ENCODE measurements at places on chromosomes 2 and 18.

DNA sequence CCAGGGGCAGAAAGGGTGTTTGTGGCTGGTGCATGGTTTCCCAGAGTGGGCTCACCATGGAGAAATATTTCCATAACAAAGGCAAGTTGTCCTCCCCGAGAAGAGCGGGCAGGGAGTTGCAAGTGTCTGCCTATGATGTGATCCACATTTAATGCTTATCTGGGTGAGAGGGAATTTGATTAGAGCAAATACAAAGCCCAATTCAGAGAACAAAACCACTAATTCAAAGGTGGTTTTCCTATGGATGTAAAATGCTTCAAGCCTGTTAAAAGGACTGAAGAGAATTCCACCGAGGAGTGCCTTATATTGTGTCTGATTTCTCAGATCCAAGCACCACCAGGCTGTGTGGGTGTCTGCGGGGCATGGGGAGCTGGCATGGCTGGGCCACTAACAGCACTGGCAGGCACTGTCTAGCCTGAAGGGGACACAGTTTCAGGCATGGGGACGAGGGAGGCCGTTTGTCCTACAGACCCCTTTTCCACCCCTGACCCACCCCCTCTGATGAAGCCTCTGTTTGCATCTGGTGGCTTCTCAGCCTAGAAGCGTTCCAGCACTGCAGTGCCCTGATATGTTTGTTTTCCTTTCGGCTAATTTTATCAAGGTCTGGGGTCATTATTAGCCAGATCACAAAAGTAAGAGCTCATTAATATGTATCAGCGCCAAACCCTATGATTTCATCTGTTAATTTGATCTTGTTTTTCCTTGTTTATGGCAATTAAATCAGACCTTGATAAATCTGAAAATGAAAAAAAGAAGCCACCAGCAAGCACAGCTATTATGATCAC, 357.3 kb downstream of the HRH4 start:
- no peak for DNase-seq

DNA sequence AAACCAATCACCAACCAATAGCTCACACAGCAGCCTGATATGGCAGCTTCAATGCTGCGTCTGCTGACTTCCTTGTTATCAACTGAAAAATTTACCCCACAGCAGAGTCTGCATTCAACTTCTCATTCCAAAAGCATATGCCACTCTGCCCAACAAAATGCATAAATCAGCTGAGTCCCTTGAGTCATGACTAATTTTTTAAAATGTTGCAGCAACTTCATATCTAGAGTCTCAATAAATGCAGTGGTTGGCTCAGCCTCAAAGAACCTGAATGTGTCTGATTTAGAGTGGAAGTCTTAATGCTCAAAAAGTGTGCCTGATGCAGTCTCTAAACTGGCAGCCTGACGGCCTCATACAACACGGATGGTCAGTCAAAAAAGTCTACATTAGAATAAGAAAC, 46.5 kb downstream of the FARSB start:
- DNase-seq = no peak

GRCh38 chr18:54957296-54957832, 1.9 kb downstream of the CCDC68 start:
- no peak for DNase-seq

DNA sequence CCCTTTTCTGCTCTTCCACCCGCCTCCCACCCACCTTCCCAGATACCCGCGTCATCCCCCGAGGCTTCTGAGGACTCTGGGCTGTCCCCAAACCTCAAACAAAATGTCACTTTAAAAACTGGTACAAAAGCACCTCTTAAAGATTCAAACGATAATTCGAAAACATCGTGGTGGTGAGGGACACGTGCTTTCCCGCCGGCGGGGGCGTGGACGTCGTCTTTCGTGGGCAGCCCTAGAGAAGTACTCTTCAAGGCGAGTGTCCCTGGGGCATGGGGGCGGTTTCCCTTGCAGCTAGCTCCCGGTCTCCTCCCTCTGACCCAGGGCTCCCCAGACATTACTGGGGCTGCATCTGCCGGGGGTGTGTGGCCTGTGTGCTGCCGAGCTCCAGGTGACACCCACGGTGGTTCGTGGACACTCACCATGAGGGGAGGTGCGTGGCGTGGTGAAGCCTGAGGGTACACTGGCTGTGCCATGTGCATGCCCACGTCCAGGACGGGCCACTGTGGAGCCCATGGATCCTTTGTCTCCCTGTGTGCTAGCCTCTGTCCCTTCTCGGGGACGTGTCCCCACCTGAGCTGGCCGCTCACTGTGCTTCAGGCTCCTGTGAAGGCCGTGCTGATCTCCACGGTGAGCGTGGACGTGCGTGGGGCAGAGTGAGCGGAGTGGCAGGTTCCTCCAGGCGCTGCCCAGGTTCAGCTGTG, 117.8 kb downstream of the NFATC1 start:
- no peak for DNase-seq

DNA sequence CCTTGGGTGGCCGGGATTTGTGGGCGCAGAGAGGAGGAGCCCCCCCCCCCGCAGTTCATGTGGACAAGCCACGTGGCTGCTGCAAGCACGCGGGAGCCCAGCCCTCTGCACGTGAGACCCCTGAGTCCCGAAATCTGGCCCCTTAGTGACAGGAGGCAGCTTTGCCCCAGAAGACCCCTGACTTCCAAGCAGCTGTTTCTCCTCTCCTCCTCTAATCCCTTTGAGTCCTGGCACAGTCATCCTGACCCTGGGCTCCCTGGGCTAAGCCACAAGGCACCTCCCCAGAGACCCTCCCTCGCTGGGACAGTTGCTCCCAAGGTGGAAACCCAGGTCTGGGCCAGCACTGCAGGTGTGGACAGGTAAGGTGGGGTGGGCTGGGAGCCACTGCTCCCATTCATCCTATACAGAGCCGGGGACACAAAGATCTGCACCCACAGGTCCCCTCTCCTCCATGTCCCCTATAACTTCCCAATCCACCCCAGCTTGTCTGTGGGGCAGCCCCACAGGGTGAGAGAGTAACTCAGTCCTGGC, 923 bp downstream of the TEKT4 start:
- DNase-seq = peak; percentile 73

DNA sequence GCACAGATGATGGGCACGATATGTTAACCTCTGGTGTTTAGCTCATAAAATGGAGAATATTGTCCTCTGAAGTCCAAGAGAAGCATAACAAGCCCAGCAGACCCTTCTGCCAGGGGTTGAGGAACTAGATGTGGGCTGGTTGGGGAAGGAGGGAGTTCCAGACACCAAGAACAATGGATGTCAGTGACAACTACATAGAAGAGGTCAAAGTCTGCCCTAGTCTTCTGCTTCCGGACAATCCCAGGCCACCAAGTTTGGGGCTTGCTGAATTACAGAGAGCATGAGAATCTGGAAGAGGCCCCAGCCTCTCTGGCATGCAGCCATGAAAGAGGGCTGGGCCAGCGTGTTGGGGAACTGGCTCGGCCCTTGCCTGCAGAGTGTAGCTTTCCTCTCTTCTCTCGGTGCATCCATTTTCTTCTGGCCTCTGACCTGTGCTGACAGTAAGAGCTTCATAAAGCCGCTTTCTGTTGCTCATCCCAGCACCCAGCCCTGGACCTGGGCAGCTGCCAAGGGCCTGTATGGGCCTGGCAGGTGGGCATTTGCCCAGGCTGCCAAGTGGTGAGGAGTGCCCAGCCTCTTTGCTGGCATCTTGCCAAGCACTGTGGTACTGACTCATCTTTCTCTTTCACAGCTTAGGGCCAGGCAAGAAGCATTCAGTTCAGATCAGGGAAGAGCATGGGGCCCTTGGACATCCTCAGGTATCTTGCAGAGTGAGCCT, 14.6 kb upstream of the LAPTM4A start:
- no peak for DNase-seq

DNA sequence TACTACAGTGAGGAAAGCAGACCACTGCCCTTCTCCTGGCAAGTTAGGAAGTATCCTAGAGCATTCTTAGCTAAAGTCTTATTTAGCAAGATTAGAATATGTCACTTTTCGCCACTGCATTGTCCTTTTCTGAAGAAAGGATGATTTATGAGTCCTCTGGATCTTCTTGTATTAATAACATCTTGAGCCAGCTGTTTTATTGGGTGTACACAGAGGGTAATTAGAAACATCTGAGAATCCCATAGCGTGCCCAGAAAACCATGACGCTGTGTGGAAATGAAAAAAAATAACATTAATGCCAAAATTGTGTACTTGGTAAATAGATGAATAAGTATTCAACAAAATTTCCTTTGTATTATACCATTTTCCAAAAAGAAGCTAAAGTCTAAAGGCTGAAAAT, 198.7 kb downstream of the LTBP1 start:
- DNase-seq = no peak

DNA sequence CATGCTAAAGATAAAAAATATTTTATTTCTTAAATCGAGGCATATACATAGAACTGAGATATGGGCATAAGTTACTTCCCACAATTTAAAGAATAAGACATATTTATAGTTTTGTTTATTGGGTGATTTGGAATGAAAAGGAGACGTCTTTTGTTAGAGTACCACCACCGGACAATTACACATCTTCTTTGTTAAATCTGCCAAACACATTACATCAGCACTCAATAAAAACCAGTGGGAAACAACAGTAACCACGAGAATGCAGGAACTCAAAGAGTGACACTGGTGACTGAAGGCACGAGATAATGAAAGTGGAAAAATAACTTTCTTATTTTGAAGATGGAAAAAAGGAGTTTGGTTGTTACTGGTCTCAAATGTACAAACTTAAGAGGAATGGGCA, 92.6 kb upstream of the TFCP2L1 start:
- DNase-seq = no peak

DNA sequence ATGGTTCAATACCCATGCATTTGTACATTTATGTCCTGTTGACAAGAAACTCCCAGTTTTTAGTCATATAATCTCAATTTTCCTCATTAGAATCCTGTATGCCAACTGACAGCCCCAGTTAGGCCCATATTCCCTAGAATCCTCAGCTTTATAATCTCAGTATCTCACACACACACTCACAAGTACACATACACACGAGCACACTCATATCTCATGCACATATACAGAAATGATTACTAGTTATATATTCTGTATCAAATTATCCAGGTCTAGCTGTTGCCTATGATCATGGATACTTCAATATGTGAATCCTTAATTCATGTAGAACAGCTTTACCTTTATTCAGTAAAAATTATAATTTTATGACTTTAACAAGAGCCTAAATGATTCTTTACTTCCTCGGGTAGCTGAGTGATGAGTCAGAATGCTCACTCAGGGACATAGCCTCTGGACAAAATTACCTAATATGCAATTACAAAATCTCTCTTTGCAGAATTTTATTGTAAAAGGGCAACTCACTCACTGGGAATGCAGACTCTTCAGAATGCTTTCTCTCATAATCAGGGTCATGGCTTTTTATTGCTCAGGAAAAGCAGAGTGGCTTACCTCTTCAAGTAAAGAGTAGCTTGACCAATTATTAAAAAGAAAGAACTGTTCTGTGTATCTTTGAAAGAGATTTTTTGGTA, 193.6 kb upstream of the PIK3C3 start:
- DNase-seq = no peak

GRCh38 chr2:226656367-226656766, 143.3 kb downstream of the IRS1 start:
- DNase-seq = no peak

- DNase-seq = no peak
These were observed 269.3 kb upstream of the EPC2 start for GRCh38 chr2:148375214-148375613.

DNA sequence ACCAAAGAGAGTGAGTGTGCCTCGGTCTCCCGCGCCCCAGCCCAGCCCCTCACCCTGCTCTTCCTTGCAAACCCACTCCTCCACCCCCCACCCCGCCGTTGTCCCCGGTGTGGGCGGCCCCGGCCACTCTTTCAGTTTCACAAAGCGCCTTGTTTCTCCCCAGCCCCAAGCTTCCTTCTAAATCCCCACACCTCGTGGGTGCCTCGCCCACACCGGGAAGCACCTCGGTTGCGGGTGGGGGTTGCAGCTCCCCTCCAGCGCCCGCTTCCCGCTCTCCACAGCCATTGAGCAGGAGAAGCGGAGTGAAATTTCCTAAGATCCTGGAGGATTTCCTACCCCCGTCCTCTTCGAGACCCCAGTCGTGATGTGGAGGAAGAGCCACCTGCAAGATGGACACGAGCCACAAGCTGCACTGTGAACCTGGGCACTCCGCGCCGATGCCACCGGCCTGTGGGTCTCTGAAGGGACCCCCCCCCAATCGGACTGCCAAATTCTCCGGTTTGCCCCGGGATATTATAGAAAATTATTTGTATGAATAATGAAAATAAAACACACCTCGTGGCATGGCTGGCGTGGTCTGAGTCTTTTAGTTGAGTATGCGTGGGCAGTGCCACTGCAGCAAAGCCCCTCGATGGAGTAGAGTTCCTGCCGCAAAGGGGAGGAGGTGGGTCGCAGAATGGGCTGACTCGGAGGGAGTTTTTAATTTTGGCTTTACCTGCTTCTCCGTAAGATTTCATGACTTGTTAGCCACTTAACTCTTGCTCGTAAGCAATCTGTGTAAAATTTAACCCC, 848 bp downstream of the TMSB10 start:
- no peak for DNase-seq

DNA sequence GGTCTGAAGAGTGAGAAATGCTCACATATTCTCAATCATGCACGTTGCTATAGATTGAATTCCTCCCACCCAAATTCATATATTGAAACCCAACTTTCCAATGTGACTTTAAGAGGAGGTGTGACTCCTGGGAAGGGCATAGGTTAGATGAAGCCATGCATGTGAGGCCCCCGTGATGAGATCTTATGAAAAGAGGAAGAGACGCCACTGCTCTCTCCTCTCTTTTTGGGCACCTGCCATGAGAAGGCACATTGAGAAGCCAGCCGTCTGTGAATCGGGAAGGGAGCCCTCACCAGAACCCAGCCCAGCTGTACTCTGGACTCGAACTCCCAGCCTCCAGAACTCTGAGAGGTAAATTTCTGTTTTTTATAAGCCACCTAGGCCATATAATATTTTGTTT, 842.6 kb upstream of the SALL3 start:
- no peak for DNase-seq

GRCh38 chr2:26327291-26328272, 18.4 kb upstream of the SELENOI start:
- no peak for DNase-seq

GRCh38 chr2:158962074-158962473, 6.4 kb upstream of the TANC1 start:
- DNase-seq = no peak

- DNase-seq = no peak
These were observed 35.3 kb upstream of the PDCL3 start for GRCh38 chr2:100527440-100528015.

DNA sequence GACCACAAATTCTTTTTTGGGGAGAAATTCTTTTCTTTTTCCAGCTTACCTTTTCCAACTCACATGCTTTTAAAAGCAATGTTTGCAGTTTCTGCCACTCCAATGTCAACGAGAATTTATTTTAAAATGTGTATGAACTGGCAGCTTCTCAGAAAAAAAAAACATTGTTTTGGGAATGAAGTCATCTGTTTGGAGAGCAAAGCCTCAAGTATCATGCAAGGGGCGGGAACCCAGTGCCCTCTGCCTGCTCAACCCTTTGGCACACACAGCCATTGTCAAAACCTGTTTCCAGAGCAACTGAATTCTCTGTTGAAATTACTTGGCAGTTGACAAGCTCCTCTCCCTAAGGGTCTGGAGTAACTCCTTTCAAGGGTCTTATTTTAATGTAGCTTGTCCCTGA, 128.5 kb downstream of the QPCT start:
- no peak for DNase-seq

GRCh38 chr2:9106338-9107167, 100.1 kb upstream of the ASAP2 start:
- no peak for DNase-seq

GRCh38 chr2:31535768-31536167, 45.0 kb downstream of the SRD5A2 start:
- DNase-seq = no peak

- DNase-seq = no peak
These were observed 89.1 kb downstream of the AFF3 start for GRCh38 chr2:100053087-100053885.

- DNase-seq = no peak
These were observed 25.2 kb downstream of the SDC1 start for GRCh38 chr2:20199633-20200270.
